ENCODE measurements at places on chromosomes 6 and 20. TPM values are rescaled to one million over a fixed set of nuclear protein-coding genes. Genes with fewer than 3 reads are reported as not detected.

Gene SUMO4
- 5.7 TPM for total RNA-seq

Gene TMEM170B
- 10.9 TPM for total RNA-seq

Gene FOXC1
- total RNA-seq = 57.0 TPM

Gene CRISP2
- 1.2 TPM for total RNA-seq

Gene ZC2HC1B
- total RNA-seq = not detected

Gene TRIM31
- total RNA-seq = not detected

Gene SIRPD
- not detected for total RNA-seq

Gene IMPG1
- total RNA-seq = 0.10 TPM

Gene UST
- total RNA-seq = 28.9 TPM

Gene BPIFB1
- 0.28 TPM for total RNA-seq

Gene RSPO3
- total RNA-seq = 3.9 TPM

Gene UBE2C
- total RNA-seq = 31.7 TPM

Gene GJA10
- not detected for total RNA-seq

Gene HSPA1L
- total RNA-seq = 3.3 TPM

Gene CCN6
- not detected for total RNA-seq

Gene VNN1
- 0.50 TPM for total RNA-seq

Gene PGC
- not detected for total RNA-seq

Gene TREM1
- 0.55 TPM for total RNA-seq

Gene KCNK5
- total RNA-seq = 7.5 TPM

Gene ECT2L
- 0.89 TPM for total RNA-seq

Gene SLC22A16
- total RNA-seq = 0.66 TPM

Gene SLC2A10
- 31.1 TPM for total RNA-seq

Gene IL22RA2
- not detected for total RNA-seq
